ENCODE measurements at places on chromosomes 1 and 21.

DNA sequence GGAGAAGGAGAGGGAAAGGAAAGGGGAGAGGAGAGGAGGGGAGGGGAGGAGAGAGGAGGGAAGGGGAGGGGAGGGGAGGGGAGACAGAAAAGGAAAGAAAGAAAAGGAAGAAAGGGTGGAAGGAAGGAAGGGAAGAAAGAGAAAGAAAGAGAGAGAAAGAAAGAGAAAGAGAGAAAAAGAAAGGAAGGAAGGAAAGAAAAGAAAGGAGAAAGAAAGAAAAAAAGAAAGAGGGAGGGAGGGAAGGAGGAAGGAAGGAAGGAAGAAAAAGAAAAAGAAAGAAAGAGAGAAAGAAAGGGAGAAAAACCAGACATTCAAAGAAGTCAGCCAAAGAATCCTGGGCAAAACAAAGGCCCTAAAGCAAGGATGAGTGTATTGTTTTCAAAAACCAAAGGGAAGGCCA, 125.7 kb upstream of the SPATA6 start:
- no peak for DNase-seq

DNA sequence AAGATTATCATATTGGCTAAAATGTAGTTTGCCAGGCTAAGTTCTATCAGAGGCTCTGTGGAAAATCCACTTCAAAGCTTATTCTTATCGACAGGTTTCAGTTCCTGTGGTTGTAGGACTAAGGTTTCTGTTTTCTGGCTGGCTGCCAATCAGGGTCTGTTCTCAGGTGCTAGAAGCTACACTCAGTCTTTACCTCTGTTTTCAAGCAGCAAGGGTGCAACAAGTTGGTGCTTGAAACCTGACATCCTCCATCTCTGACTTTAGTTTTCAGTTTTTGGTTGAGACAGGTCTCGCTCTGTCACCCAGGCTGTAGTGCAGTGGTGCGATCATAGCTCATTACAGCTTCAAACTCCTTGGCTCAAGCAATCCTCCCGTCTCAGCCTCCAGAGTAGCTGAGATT, 15.3 kb upstream of the TMCO2 start:
- peak; percentile 10 for DNase-seq

DNA sequence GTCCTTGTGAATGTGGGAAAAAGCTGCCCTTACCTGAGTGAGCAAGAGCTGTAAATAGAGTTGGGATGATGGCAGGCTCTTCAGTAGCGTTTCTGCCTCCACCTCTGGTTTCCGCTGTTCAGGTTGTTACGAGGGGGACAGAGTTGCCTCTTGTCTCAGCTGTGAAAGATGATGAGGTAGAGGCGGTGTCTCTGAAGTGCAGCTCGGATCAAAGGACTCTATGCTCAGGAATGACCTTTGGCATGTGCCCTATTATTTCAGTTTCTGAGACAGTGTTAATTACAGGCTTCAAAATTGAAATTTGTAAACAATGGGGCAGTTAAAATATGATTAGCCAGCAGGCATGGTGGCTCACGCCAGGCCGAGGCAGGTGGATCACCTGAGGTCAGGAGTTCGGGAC, 70.3 kb downstream of the VPS26C start:
- no peak for DNase-seq

- DNase-seq: no peak
Observed at GRCh38 chr1:179055937-179056336, 25.9 kb upstream of the TOR3A start.

GRCh38 chr21:41295721-41296254, 20.8 kb upstream of the FAM3B start:
- DNase-seq: no peak

- no peak for DNase-seq
Observed at GRCh38 chr1:65469889-65470340, 49.4 kb downstream of the LEPR start.

DNA sequence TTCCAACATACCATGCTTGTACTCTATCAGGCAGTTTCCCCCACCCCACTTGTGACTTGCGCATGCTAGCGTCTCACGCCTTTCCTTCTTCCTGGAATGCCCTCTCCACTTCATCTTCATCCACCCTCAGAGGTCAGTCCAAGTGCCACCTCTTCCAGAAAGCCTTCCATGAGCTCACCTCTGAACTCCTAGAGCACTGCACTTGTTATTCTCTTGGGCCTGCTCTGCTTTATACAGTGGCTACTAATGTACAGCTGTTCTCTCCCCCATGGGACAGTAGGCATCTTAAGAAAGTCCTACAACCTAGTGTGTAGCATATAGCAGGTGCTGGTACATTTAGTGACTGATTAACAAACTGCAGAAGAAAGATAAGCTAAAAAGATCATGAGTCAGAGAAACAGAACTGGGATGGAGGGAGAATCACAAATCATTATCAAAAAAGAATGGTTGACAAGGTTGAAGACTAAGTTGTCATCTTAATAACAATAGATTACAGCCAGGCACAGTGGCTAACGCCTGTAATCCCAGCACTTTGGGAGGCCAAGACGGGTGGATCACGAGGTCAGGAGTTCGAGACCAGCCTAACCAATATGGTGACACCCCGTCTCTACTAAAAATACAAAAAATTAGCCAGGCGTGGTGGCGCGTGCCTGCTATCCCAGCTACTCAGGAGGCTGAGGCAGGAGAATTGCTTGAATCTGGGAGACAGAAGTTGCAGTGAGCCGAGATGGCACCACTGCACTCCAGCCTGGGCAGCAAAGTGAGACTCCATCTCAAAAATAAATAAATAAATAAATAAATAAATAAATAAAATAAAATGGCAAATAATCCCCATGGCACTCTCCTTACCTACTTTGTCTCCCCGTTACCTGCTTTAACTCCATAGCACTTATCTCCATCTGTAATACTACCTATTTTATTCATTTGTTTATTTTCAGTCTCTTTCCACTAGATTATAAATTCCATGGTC, 16.3 kb upstream of the TSPAN1 start:
- no peak for DNase-seq

- no peak for DNase-seq
Observed at GRCh38 chr1:178599745-178600144, 86.8 kb downstream of the TEX35 start.

- no peak for DNase-seq
Observed at GRCh38 chr1:160308451-160309184, 23.7 kb upstream of the PEX19 start.

DNA sequence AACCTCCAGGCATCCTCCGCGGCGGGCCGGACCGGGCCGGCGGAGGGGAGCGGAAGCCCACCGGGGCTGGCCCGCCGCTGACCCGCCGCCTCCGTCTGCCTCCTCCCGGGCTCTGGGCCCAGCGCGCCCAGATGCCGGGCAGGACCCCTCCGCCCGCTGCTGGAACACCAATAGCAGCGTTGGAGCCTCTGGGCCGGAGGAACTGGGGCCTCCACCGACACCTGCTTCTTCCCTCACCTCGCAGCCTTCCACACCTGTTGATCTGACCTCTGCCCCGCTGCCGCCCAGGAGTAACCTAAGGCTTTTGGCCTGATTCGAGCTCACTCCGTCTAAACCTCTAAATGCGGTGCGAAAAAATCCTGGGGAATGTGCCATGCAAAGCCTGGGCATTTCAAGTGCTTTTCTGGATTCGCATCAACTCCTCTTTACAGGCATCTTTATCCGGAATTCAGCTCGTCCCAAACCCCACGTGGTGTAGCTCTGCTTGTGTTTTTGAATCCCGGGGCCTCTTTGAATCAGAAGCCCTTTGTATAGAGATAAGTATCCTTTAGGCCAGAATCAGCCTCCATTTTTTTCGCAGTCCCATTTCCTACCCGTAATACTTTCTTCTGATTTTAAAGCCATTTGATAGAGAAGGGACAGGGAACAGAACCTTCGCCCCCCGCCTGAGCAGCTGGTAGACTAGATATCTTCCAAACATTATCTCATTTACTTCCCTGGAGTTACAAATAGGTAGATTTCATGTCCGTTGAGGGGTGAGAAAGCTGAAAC, 680 bp upstream of the CNN3 start:
- no peak for DNase-seq

DNA sequence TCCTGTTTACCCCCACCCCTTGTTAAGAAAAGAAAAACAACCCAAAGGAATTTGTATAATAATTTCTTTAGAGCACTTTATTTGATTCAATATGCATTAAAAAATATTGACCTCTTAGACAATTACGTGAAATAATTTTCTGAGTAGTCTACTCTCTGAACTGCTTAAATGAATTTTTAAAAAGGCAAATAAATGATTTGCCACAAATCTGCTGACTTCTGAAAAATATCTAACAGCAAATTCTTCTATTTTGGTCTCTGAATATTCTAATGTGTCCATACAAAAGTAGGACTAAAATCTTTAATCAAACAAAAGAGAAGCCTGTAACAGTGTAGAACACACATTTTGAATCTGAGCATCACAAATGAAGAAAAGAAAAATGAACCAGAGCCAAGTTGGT, 115.1 kb downstream of the TRIM33 start:
- DNase-seq: no peak

DNA sequence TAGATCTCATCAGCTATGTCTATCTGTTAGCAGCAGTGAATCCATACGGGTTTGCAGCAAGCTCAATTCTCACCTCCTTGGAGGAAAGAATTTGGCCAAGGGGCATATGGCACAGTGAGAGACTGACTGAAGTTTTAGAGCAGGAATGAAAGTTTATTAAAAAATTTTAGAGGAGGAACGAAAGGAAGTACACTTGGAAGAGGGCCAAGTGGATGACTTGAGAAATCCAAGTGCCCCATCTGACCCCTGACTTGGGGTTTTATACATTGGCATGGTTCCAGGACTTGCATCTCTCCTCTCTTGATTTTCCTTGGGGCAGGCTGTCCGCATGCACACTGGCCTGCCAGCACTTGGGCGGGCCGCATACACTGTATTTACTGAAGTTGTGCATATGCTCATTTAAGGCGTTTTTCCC, 9.2 kb upstream of the OSBPL9 start:
- DNase-seq: no peak

- DNase-seq: no peak
Observed at GRCh38 chr1:3060601-3061551, 8.1 kb upstream of the PRDM16 start.

DNA sequence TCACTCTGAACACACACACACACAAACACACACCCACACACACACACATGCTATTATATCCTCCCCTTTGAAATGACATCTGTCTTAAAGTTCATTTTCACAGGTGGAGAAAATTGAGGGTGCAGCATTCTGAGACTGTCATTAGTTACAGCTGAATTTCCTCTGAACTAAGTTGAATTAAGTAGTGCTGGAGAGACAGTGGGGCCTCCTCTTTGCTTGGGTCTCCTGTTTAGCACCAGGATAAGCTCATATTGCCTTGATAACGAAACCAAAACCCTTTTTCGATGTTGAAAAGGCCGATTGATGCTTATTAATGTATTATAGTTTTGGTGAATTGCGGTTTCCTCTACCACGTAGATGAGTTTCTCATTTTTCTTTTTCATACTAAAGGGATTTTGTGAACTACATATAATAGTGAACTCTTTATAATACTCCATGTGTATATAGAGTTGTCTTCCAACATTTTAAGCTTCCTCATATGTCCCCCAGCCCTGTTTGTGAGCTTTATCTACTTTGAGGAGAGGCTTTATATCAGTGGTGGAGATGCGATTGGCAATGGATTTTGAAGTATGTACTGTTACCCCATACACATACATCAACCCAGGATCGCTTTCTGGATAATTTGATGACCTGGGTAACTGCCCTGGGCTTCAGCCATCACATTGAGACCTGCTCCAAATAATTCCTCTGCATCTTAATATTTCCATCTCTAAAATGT, 17.4 kb downstream of the DYNLT5 start:
- DNase-seq: no peak
